Stomach (tissue), 19 donors: ENCODE measurements at places on chromosomes 5 and 9.
A peak's percentile ranks its signal among the peaks of the same experiment; 100 is the strongest.

GRCh38 chr9:121298016-121298538 lies 30.1 kb downstream of the GSN start:
- H3K27ac ChIP-seq, result peak overlapping the region; percentile 85
- H3K4me1 ChIP-seq, result peaks cover 94% of the 10 kb centered on the region
- no peaks in the 10 kb centered on the region for H3K27me3 ChIP-seq
- H3K36me3 ChIP-seq, result peaks cover 14% of the 10 kb centered on the region

- no peaks in the 10 kb centered on the region for H3K4me1 ChIP-seq
- no peaks in the 10 kb centered on the region for H3K27me3 ChIP-seq
- peaks cover 76% of the 10 kb centered on the region for H3K36me3 ChIP-seq
- no peak overlapping the region for H3K27ac ChIP-seq
- DNase-seq, result no peak
Observed at GRCh38 chr9:19074836-19075235, 25.6 kb downstream of the RRAGA start.

GRCh38 chr5:95858023-95858461 lies 35.5 kb upstream of the GLRX start:
- H3K27me3 ChIP-seq, result no peaks in the 10 kb centered on the region
- no peak overlapping the region for H3K4me3 ChIP-seq
- peak overlapping the region; percentile 83 for H3K27ac ChIP-seq
- peaks cover 40% of the 10 kb centered on the region for H3K4me1 ChIP-seq
- no peaks in the 10 kb centered on the region for H3K36me3 ChIP-seq

- no peaks in the 10 kb centered on the region for H3K36me3 ChIP-seq
- no peaks in the 10 kb centered on the region for H3K27me3 ChIP-seq
- no peak overlapping the region for H3K4me3 ChIP-seq
Observed at GRCh38 chr5:61141801-61142200, 20.5 kb downstream of the SMIM15 start.

- H3K27me3 ChIP-seq, result no peaks in the 10 kb centered on the region
- DNase-seq, result peak; percentile 38
- no peak overlapping the region for H3K27ac ChIP-seq
- no peaks in the 10 kb centered on the region for H3K36me3 ChIP-seq
- H3K4me3 ChIP-seq, result no peak overlapping the region
Observed at GRCh38 chr5:178123094-178123965, 7.5 kb upstream of the RMND5B start.

DNA sequence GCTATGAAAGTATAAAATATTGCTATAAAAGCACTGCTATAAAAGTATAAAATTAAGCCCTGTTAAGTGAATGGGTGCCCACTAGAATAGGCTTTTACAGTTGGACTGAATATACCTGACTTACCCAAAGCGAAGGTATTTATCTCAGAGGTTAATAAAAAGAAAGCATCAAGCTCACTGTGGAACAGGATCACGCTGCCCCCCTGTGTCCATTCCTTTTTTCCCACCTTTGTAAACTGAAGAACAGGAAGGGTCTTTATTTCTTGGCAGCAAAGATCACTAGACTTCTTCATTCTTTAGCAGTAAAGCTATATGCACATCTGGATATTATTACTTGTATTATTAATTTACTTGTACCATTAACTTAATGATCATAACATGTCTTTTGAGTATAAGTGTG lies 22.1 kb upstream of the PLPP6 start:
- no peak overlapping the region for H3K4me3 ChIP-seq
- H3K36me3 ChIP-seq, result no peaks in the 10 kb centered on the region
- peak; percentile 55 for DNase-seq
- no peak overlapping the region for H3K27ac ChIP-seq
